ENCODE measurements at places on chromosomes 2 and 18. TPM values are rescaled to one million over a fixed set of nuclear protein-coding genes. Genes with fewer than 3 reads are reported as not detected.

- peak; percentile 9 for DNase-seq
Observed at GRCh38 chr2:138649571-138649970, 130.6 kb downstream of the NXPH2 start.

GRCh38 chr2:158664987-158665386, 130.1 kb upstream of the DAPL1 start:
- peak; percentile 38 for DNase-seq

DNA sequence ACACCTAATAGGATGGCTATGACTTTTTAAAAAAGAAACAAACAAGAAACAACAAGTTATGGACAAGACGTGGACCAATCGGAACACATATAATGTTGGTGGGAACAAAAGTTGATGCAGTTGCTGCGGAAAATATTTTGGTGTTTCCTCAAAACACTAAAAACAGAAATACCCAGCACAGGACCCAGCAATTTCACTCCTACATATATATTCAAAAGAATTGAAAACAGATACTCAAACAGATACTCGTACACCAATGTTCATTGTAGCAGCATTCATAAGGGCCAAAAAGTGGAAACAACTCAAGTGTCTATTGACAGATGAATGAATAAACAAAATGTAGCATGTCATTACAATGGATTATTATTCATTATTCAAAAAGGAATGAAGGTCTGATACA, 12.1 kb downstream of the CCDC141 start:
- DNase-seq, result no peak

- DNase-seq, result no peak
Observed at GRCh38 chr2:65393743-65394422, 38.5 kb downstream of the SPRED2 start.

DNA sequence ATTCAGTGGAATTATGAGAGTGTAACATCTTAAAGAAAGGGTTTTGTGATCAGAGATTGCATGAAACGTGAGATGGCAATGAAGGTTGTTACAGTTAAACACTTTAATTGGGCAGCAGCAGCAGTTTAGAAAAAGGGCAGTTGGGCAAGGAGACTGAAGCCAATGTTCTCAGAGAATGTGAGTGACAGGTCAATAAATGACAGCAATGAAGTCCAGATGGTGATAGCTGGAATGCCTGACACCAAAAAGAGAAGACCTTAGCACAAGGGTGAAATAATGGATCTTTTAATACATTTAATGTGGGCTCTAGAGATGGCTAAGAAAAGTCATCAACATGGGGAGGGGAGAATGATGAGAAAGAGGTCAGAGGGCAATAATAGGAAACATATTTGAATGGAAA, 89.4 kb upstream of the CDH7 start:
- no peak for DNase-seq

Gene CRYBA2
- not detected for total RNA-seq

Gene KIAA2012
- not detected for total RNA-seq

Gene RBKS
- 4.9 TPM for total RNA-seq
